Activated T-cell treated with anti-CD3 and anti-CD28 coated beads, Interleukin-2, amount 50 U/mL, for 72 hours (primary cell): ENCODE measurements at places on chromosomes 7 and 10. TPM values are rescaled to one million over a fixed set of nuclear protein-coding genes. Genes with fewer than 3 reads are reported as not detected.

- DNase-seq = peak; percentile 60
Observed at GRCh38 chr10:12707461-12708185, 293.9 kb downstream of the CCDC3 start.

DNA sequence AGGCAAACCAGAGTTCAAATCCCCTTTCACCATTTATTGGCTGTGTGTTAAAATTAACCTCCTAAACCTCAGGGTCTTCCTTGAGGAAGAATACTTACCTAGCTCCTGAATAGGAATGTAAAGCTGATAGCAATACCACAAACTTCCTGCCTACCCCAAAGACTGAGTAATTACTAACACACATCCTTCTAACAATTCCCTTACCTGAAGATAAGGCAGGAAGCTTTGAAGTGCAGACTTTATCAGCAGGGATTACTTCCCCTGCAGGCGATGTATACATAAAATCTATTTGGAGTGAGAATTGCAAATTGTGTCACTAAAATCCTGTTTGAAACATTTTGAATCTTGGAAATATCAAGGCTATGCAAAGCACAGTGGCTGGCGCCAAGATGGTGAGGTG is 21.2 kb downstream of the EVX1 start:
- DNase-seq = no peak

- DNase-seq = no peak
Observed at GRCh38 chr10:74175510-74176379, 24.7 kb downstream of the ADK start.

DNA sequence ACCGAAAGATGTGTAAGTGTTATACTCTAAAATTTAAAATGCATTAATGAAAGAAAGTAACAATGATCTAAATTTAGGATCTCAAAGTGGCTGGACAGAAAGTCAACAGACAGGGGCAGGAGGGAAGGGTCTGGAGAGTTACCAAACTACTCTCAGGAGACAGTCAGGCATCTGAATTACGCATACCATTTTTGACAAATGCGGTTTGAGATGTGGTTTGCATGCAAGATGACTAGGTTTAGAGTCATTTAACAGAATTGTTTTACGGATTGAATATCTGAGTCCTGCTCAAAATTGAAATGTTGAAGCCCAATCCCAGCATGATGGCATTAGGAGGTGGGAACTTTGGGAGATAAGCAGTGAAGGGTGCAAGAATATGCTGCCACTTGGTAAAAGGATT is 314.1 kb downstream of the WDR11 start:
- no peak for DNase-seq

DNA sequence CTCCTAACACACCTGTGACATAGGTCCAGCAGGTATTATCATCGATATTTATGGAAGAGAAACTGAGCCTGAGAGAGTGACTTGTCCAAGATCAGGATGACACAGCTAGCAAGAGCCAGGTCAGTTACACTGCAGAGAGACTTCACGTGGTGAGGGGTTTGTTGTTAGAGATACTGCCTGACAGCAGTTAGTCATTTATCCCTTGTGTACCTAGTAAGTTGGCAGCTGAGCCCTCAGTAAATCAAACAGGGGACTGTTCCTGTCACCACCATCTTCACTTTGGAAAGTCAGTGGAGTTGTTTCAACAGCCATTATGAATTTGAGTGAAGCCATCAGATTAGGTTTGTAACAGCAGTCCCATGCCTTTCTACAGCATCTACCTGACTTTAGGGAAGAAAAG is 87.5 kb upstream of the GATA3 start:
- DNase-seq = no peak

DNA sequence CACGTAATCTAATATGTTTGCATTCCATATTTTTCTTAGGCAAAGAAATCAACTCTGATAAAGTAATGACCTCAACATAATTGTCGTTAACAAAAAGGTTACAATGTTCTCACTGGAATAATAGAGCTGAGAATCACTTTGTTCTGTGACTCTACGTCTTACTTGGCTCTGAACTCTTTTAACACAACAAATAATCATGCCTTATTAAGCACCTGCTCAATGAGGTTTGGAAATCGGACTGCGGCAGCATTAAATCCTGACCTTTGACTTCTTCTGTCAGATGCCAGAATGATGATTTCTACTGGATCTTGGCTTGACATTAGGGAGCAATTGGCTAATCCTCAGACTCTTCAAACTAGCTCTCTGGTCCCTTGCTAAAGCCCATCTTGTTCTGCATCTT is 233.6 kb downstream of the SEMA3D start:
- no peak for DNase-seq

DNA sequence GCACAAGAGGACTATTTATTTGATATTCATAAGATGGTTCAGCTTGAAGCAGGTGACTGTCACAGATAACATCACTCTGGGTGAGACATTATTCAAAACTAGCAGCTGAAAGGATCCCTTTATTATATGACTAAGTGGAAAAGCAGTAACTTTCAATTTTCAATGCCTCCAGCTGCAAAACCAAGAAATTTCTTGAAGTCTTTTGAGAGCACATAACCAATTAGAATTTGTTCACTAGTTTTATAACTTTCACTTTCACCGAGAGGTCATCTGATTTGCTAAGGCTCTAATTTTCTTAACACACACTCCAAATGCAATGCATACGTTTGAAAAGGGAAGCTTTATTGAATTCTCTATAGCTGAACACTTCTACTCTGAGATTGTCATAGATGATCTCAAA is 88.6 kb upstream of the KLF14 start:
- DNase-seq = no peak

DNA sequence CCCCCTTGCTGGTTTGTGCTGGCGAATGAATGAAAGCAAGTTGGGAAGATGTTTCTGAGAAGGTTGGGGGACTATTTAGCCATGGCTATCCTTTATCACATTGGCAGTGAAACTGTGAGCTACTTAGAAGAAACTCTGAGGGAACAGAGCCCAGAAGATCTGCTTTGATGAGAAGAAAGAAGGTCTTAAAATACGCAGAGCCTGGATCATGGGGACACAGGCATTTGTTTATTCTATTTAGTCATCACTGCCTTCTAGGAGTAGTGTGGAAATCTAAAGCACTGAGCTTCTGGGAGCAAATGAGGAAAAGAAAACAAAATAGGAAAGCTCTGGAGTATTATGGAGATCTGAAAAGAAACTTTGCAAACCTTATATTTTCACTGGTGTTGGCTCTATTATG is 28.5 kb downstream of the CPED1 start:
- no peak for DNase-seq

ZPBP gene
- not detected for total RNA-seq

ENKUR gene
- not detected for total RNA-seq

WEE2 gene
- total RNA-seq = not detected

HTR5A gene
- not detected for total RNA-seq

BEND7 gene
- total RNA-seq = not detected

CPVL gene
- not detected for total RNA-seq
